Stimulated activated CD8-positive, alpha-beta memory T cell treated with anti-CD3 and anti-CD28 coated beads, Interleukin-4, amount 100 ng/mL, for 1 hour (primary cell): ENCODE measurements at places on chromosomes 6 and 20.

DNA sequence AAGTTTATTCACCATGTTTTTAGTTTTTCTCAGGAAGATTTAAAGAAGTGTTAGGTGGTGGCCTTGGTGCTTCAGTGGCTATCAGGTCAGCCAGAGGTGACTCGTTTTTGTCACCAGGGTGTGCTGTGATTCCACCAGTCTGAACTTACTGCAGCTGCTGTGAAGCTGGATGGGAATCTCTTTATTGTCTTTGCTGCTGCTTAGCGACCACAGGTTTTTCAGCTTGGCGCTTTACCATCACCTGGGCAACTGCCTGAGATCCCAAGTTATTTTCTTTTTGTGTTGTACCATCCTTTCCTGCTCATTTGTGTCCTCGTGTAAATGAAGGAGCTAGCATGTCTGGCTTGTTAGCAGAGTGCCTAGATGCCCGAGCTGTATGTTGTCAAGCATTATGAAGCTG, 146.9 kb downstream of the MACROD2 start:
- no peak for DNase-seq

DNA sequence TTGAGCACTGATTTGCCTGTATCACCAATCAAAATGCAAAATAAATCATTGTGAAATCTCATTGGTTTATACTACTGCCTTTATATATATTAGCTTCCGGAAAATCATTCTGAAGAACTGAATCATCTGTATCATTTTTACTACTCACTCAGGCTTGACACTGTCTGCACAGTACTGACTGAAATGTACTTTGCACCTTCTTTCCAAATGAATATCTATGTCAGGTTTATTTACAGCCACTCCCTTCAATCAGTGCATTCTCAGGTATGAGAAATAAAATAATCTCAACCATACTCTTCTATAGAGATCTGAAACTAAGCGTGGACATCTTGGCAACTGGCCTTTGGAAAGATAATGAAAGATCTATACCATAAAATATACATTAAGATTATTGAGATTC, 2.7 kb downstream of the KHDRBS2 start:
- DNase-seq: no peak

DNA sequence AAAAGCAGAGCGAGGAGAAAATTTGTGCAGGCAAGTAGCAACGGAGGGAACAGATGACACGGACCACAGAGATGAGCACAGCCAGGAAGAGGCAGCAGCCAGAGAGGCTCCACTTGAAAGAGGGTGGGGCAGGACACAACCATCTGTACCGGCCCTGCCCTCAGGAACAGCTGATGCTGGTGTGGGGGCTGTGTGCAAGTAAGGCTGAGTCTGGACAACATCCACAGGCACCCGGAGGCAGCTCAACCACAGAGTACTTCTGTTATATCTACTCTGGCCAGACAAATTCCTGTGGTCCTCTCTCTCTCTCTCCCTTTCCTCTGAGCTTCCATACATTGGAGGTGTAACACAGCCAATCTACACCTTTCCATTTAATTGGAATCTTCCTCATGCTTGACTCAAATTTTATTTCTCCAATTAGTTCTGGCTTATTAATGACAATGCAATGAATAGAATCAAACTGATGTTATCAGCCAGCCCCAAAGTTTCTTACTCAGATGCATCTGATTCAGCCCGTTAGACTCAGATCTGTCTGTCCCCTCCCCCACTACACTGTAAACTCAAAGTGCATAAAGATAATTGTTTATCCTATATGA, 24.9 kb downstream of the KIF13A start:
- no peak for DNase-seq

- DNase-seq: no peak
These were observed 2.7 kb upstream of the DDR1 start for GRCh38 chr6:30881392-30882203.

- no peak for DNase-seq
These were observed 19.5 kb upstream of the SLC22A16 start for GRCh38 chr6:110495949-110496348.

- DNase-seq: no peak
These were observed 654.2 kb upstream of the MAP3K7 start for GRCh38 chr6:91240878-91241603.

- DNase-seq: no peak
These were observed 135.8 kb downstream of the KIF16B start for GRCh38 chr20:16437387-16437996.

- no peak for DNase-seq
These were observed 16.6 kb downstream of the PHACTR3 start for GRCh38 chr20:59620860-59621505.

- no peak for DNase-seq
These were observed 69.4 kb downstream of the KCNQ5 start for GRCh38 chr6:72691249-72691648.

- DNase-seq: no peak
These were observed 37.9 kb downstream of the SPATA2 start for GRCh38 chr20:49877386-49877921.

DNA sequence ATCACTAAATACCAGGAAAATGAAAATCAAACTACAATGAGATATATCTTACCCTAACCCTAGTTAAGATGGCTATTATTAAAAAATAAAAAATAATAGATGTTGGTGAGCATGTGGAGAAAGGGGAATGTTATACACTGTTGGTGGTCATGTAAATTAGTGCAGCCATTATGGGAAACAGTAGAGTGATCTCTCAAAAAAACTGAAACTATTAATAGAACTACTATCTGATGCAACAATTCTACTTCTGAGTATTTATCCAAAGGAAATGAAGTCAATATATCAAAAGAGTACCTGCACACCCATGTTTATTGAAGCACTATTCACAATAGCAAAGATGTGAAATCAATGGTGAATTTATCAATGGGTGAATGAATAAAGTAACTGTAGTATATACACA, 48.6 kb downstream of the HLA-A start:
- no peak for DNase-seq

GRCh38 chr20:51275826-51276225, 252.9 kb upstream of the KCNG1 start:
- DNase-seq: no peak

GRCh38 chr6:10720265-10720959, 2.5 kb upstream of the TMEM14C start:
- DNase-seq: no peak

DNA sequence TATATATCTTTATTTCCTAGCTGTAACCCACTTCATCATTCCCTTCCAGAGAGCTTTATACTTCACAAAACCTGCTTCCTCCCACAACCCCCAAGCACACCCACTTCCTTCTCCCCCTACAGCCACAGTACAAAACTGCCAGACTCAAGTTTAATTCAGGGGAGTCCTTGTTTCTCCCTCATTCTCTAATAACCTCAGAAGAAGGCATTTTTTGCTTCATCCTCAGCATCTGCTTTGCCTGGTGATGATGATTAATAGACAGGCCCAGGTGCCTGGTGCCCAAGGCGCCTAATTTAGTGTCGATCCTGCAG, 414.3 kb downstream of the KIF16B start:
- no peak for DNase-seq

DNA sequence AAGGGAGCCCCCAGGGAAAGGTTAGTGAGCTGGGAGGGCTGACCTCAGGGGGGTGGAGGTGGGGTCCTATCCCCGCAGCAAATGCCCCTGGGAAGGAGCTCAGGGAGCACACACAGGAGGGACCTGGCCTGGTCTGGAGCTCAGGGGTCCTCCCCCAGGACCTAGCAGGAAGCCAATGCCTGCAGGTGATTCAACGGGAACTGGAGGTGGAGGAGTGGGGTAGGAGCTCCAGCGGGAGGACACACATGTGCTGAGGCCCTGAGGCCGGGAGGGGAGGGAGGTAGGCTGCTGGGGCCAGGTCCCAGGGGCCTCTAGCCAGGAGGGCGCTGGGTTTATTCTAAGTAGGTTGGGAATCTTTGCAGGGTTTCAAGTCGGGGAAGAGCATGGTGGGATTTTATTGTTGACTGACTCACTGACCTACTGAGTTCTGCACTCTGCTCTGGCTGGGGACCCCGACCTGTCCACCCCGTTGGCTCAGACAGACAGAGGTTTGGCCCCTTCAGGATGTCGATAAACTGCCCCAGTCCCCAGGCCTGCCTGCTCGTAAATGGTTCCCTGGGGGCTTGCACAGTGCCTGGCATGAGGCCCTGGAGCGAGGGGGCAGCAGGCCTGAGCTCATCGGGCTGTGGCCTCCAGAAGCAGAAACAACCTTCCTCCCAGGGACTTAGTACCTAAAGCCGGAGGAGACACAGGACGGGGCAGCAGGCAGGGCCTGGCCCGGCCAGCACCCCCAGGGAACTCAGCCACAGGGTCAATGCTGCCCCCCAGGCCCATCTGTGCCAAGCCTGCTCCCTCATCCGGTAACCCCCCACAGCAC, 62.3 kb downstream of the RIPOR3 start:
- DNase-seq: no peak

DNA sequence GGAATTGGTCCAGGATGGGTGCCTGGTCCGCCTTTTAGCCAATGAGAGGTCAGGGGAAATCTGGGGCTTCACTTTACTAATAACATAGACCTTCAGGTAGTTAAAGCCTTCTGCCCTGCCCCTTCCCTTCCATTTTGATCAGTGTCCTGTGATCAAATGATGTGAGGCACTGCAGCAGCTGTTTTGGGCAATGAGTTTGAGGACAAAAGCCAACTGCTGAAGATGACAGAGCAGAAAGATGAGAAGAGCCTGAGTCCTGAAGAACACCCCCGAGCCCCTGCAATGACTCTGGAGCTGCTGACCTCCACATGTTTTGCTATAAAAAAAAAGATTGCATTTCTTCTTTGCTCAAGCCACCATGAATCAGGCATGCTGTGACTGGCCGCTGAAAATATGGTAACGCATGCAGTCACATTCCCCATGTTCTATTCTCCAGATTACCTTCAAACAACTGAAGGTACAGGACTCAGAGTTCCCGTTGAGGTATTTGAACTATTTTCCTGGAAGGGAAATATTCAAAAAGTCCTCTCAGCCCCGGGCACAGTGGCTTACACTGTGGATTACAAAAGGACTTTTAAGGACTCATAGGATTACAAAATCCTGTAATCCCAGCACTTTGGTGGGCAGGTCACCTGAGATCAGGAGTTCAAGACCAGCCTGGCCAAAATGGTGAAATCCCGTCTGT, 45.7 kb upstream of the B4GALT5 start:
- DNase-seq: no peak

DNA sequence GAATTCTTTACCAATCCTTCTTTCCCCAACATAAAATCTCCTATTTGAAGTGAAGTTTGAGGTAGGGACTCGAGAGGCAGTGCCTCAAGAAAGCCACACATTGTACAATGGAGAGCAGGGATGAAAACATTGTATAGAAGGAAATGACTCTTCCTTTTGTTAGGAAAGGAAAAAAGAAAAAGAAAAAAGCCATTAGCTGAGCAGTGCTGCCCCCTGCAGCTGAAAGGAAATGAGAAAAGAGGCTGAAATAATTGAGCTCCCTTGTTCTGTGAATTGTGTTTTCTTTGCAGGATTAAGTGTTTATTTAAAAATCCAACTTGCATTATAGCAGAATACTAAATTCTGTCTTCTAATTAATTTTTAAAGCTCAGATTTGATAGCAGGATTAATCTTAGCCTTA, 162.9 kb upstream of the SASH1 start:
- DNase-seq: no peak

- DNase-seq: no peak
These were observed 393.6 kb downstream of the BTBD3 start for GRCh38 chr20:12311094-12311865.

- no peak for DNase-seq
These were observed 129.7 kb downstream of the SLC22A3 start for GRCh38 chr6:160477901-160478300.

DNA sequence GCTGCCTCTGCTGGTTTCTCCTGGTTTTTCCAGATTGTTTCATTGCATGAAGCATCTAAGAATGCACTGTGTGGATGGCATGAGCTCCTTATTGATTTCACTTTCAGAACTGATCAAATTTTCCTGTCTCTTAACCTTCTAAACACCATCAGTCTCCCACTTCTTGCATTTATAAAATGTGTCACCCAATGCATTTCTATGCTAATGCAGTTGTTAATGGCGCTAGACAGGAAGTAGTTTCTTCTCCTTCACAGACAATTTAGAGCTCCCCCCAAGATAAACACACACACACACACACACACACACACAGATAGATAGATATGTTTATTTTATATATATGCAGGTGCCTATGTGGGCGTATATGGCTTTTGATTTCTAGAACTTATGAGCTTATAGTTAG, 45.6 kb upstream of the FOXA2 start:
- DNase-seq: no peak

DNA sequence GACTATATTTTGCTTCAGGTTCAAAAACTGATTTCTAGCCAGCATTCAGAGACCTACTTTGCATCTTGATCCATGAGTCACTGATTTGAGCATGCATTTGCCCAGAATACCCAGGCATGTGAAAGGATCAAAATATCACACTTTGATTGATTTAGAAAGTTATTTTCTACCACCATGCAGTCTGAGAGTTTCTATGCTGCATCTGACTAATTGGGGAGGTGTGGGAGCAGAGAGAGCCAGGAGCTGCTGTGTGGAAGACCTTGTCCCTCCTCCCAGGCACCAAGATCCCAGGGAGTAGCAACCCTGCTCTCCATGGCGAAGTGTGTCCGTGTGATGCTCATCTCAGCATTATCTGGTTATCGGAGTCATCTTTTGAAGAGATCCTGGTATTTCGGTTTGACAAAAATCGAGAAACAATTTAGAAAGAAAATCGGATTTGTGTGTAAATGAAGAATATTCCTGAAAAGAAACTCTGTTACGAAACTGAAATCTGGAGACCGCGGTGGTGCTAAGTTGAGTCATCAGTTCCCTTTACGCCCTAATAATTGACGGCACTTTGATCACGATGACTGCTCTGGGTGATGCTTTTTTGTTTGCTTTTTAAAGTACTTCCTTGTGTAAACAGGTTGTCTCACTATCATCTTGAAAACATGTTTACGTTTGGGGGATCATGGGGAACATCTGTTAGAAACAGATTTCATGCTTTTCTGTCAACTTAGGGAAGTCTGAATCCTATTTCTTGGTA, 193.4 kb downstream of the BACH2 start:
- DNase-seq: no peak

DNA sequence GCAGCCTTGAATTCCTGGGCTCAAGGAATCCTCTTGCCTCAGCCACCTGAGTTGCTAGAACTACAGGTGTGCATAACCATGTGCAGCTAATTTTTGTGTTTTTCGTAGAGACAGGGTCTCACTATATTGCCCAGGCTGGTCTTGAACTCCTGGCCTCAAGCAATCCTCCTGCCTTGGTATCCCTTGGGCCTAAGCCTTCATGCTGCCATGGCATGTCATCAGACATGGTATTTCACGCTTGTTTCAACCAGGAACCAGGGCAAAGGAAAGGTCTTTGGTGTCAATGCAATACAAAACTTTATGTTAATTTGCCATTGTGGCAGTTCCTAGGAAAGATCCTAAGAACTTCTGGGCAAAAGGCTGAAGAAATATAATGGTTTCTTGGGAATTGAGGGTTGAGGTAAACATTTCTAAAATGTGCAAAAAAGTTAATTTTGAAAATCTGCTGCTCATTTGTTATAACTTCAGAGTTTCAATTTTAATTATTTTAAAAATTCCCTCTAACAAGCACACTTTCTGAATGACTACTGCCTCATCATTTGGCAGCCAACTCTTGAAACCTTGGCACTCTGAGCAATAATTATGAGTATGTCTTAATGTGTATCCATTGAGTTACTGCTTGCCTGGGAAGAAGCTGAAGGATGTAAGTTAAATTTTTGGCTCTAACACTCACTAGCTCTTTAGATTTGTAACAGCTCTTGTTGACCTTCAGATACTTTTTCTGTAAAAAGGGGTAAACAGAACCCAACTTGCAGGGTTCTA, 154.1 kb downstream of the GJA10 start:
- DNase-seq: no peak
